ENCODE measurements at places on chromosomes 12 and 14.

GRCh38 chr14:61504901-61505300 lies 183.5 kb downstream of the PRKCH start:
- no peak for DNase-seq

DNA sequence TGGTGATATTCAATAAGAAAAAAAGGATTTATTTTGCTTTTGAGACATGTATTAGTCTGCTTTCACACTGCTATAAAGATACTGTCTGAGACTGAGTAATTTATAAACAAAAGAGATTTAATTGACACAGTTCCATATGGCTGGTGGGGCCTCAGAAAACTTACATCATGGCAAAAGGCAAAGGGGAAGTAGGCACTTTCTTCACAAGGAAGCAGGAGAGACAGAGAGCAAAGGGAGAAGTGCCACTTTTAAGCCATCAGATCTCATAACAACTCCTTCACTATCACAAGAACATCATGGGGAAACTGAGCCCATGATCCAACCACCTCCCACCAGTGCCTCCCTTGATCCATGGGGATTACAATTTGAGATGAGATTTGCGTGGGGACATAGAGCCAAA lies 43.9 kb downstream of the BHLHE41 start:
- no peak for DNase-seq

- no peak for DNase-seq
Measured at GRCh38 chr14:89773644-89774316, 180.8 kb downstream of the EFCAB11 start.

DNA sequence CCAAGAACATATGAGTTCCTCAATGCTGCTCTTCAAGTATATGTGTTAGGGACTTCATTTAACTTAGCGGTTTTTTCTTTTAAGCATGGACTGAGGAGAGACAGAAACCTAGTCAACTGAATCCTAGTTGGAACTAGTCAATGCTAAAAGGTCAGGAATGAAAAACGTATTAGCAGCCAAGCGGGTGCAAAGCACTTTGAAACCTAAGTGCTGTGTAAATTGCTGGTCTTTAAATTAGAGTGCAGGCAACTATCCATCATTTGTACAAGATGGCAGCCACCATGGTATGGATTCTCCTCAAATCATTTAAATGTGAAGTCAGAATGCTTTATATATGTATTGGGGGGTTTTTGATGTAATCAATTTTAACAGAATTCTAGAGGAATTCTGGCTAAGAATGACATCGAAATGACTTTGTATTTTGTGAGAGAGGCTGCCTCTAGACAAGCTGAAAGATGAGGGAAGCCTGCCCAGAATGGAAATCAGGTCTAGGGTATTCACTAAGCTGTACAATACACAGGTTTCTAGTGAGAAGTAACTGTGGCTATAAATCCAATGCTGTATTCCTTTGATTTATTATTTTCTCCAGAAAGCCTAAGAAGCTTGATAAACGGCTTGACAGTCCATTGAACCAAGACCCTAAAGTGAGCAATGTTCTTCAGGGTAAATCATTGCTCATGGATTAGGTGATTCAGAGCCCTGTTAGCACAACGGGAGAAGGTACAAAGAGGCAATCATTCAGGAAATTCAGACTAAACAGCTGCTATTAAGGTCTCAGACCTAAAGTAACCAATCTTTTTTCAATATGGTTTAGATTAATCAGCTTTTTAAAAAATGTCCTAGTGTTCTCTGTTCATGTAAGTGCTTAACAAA lies 198.8 kb downstream of the ANO2 start:
- no peak for DNase-seq

- DNase-seq, result no peak
Measured at GRCh38 chr12:1666685-1667162, 24.1 kb upstream of the ADIPOR2 start.

DNA sequence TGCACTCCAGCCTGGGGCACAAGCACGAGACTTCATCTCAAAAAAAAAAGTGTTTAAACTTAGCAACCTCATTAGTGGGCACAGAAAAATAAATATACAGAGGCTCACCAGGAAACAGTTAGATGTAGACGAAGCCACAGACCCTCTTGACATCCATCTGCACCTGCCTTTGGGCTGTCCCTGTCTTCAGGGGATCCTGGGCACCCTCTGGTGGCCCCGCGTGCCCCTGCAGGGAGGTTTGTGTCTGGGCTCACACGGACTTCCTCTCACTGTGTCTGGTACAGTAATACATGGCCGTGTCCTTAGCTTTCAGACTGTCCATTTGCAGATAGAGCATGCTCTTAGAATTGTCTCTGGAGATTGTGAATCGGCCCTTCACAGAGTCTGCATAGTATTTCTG lies 916.5 kb downstream of the TMEM121 start:
- DNase-seq, result no peak

- DNase-seq, result no peak
Measured at GRCh38 chr12:52007982-52008510, 1.3 kb downstream of the TAMALIN start.

GRCh38 chr12:65742018-65743010 lies 82.0 kb upstream of the HMGA2 start:
- DNase-seq, result no peak

- no peak for DNase-seq
Measured at GRCh38 chr12:50477241-50477832, 27.4 kb upstream of the DIP2B start.

DNA sequence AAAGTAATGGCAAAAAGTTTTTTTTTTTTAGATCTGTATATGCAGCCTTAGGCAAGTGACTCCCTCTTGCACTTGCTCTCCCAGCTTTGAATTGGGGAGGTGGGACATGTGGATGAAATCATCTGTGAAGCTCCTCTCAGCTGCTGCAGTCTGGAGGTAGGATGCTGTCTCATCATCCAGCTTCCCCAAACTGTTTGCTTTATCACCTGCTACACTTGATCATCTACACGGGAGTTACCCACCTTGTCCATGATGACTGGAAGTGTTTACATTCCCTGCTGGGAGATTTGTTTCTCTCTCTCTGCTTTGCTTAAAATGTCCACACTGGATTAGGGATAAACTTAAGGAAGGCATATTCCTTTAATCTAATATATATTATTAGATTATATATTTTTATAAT lies 8.5 kb upstream of the FGF23 start:
- DNase-seq, result no peak

DNA sequence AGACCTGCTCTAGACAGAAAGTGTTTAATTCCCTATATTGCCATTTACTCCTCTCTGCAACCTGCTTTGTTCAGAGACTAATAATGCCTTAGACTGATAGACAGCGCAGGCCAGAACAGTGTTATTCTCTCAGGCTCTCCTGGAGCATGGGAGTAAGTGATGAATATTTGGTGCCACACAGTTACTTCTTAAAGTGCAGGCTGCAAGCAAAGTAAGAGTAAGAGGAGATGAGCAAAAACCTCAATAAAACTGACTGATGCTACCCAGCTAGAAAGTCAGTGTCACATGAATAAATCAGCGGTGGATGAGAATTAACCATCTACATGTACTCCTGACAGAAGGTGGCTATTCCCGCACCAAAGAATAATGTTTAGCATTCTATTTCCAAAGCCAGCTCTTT lies 9.9 kb downstream of the TRIM9 start:
- DNase-seq, result no peak

DNA sequence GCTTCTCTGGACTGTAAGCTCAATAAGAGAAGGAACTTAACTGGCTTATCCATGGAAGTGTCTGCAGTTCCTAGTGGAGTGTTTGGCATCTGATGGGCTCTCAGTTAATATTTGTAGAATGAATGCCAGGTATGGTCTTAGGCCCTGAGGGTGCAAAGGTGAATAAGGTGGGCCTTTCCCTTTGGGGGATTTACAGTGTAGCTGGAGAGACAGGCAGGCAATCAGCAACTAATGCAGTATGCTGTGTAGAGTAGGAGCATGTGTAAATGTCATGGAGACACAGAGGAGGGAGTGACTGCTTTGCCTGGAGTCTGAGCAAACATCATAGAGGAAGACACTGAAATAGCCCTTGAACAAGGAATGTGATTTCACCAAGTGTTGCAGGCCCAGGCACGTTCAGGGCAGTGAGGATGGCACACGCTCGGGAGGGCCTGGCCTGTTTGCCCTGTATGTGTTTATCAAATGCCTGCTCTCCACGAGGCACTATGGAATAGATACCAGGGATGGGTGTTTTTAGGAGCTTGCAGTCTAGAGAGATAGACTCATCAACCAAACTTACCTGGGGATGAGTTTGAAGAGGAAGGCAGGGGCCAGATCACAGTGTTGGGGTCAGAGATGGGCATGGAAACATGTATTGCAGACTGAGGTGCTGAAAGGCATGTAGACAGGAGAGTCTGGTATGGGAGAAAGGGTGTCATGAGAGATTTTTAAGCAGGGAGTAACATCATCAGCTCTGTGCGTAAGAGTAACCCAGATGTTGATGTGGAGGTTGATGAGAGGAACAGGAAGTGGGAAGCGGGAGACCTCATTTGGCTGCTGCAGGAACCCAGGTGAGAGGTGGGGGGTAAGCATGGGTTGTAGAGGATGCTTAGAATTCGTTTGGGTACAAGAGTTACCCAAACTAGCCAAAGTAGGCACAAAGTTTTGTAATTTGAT lies 54.1 kb downstream of the PLXNC1 start:
- no peak for DNase-seq

DNA sequence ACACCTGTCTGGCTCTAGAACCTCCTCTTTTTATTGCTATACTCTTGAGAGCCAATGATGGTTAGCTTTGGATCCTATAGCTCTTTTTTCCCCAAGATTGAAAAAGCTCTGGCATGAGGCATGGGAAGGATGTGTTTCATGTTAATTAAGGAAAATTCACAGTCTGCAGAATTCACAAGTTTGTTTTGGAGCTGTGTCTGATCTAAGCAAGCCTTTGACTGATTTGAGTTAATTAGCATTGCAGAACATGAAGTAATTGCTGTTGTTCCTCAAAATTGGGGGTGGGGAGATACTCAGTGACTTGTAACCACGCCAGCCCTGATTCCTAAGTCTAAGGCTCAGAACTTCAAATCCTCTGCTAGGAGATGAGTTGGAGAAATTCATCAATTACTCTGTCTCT lies 205.0 kb downstream of the SUDS3 start:
- no peak for DNase-seq

DNA sequence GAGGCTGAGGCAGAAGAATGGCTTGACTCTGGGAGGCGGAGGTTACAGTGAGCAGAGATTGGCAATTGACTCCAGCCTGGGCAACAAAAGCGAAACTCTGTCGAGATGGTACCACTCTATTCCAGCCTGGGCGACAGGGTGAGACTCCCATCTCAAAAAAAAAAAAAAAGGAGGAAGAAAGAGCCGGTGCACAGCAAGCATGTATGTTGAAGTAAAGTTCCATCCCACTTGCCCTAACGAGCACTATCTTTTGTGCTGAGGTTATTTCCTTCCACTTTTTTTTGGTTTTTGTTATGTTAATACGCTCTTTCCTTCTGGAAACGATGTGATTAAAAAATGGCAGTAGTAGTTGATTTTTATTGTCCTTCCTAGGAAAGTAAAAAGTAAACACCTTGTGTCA lies 19.5 kb upstream of the GOLGA5 start:
- DNase-seq, result no peak

- no peak for DNase-seq
Measured at GRCh38 chr14:34425095-34425851, 36.8 kb downstream of the SPTSSA start.

DNA sequence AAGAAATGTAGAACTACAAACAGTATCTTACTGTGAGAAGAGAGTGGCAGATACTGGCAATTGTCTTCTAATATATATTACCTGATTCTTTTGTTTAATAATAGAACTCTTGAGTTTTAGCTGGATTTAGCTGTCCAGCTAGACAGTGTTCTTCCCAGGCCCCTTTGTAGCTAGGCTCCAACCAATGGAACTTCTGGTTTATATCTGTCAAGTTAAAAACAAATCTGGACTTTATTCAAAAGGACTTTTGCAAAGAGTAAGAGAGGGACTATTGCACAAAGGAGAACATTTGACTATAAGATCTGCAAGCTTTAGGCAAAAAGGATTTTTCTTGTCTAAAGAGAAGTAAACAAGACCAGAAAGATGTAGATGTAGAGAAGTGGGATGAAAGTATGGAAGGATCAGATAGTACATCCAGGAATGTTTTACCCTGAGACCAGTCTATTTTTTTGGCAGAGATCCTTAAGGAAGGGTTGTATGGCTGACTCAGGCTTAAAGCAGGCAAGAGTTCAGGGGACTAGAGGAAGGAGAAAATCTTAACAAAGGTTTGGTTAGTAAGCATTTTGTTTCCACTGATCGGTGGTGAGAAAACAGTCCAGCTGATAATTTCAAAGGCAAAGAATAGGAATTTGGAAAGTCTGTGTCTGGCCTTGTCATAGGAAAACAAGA lies 111.1 kb upstream of the PLEKHA5 start:
- no peak for DNase-seq

- no peak for DNase-seq
Measured at GRCh38 chr12:5546616-5547015, 114.7 kb downstream of the NTF3 start.

DNA sequence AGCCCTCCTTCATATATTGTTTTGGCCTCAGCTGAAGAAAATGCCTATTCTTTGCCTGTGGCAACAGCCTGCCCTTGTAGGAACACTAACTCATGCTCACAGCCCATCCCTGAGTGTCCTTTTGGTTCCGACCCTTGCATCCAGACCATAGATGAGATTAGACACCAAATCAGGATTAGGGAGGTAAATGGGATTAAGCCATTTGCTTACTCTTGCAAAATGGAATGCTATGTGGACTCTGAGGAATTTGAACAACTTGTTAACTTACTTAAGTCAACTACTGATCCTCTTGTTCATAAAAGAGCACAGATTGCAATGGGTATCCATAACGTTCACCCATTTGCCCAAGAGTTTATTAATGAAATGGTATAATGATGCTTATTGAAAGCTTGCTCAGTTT lies 27.3 kb downstream of the TSHR start:
- DNase-seq, result no peak

DNA sequence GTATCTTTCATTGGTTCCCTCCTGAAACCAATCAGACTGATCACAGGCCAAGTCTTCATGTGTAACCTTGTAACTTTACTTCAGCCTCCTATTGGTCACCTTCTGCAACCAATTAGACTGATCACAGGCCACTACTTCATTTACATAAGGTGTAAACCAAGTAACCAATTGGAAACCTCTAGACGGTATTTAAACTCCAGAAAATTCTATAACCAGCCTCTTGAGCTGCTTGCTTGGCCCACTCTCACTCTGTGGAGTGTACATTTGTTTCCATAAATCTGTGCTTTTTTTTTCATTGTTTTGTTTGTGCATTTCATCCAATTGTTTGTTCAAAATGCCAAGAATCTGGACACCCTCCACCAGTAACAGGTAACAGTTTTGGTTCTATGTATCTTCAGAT lies 47.5 kb downstream of the EIF2S3B start:
- no peak for DNase-seq

DNA sequence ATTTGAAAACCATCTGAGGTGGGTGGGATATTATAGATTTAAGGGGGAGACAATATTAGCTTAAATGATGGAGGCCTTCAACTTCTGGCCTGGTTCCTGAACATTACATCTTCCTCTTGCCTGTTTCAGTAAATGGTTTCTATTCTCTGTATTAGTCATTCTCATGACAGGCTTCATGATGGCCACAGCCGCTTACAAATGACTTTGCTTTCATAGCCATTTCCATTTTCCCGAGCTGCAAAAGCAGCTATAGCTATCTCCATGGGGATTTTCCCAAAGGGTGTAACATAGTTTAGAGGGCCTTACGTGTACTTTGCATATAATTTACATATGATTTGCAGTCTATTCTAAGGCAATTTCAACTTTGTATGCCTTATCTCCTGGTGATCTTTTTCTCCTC lies 121.8 kb downstream of the NRXN3 start:
- no peak for DNase-seq

Measured in brain pericyte (primary cell).